Stimulated activated CD4-positive, alpha-beta T cell treated with anti-CD3 and anti-CD28 coated beads, Interleukin-1b, Interleukin-23, amount 100 ng/mL, for 1 hour (primary cell): ENCODE measurements at places on chromosomes 1 and 21.

DNA sequence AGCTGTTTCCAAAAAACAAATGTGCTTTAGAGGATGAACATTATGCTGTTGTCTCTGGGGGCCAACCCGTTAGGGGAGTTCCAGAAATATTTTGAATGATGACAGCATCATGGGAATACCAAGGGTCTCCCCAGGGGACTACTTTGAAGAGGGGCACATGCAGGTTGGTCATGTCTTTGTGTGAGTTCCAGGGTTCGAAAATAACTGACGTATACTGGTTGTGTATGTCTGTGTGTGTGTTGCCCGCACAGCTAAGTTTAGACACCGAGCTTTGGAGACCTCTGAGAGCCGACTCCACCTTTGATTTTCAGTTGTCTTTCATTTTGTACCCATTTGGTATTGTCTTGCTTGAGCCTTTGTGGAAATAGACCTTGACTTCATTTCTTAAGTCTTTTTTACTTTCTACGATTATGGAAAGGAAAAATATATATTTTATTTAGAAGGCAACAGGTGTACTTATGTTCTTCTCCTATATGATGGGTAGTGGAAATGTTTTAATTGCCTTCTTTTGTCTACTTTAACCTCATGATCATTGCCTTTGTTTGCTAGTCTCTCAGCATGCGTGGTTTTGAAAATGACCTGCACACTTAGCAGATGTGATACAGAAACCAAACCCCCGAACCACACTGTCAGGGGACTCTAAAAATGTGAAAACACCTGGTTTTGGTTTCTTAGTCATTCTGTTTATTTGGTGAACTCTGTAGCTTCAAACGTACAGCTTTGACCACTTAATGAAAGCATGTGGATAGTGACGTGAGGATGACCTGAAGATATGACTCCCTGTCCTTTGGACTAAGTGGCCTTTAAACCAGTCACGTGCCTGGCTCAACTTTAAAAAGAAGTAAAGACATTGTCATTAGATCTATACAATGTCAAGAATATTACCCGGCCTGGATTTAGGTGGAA, 56.5 kb downstream of the GALNT2 start:
- DNase-seq: no peak

- no peak for DNase-seq
Observed at GRCh38 chr1:7970246-7970645, 8.7 kb downstream of the PARK7 start.

DNA sequence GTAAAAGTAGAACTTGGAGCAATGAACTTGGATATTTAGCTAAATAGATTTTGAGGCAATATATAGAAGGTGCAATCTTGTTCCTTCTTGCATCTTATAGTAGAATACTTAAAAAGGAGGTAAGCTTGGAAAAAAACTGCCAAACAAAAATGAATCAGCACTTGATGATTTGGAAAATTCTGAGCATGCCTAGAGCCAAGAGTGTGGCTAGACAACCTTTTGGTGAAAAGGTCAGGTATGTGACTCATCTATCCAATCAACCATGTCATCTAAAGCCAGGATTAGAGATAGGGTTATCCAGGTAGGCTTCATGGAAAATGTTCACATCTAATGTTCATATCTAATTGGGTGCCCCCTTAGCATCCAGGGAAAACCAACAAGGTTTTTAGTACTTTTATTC, 515.0 kb downstream of the COL11A1 start:
- DNase-seq: no peak

DNA sequence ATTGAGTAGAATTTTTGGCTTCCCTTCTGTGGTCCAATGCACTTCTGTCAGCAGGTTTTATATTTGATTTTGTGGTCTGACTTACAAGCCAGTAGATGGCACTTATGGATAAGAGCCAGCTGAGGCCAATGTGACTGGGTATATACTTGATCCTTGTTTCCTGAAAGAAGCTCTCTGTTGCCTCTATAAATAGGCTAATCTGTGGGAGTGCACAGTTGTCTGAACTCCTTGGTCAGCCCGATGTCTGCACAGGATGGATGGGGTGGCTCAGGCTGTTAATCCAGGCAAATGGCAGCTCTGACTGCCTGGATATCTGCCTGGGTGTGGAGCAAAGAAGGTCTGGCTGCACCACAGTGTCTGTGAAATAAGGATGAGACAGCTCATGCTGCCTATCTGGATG, 1183.7 kb upstream of the PRMT6 start:
- DNase-seq: no peak

- no peak for DNase-seq
Observed at GRCh38 chr1:108845991-108846390, 10.9 kb downstream of the AKNAD1 start.

GRCh38 chr1:89812992-89813391, 7.8 kb upstream of the LRRC8D start:
- no peak for DNase-seq

GRCh38 chr1:92441697-92442342, 44.9 kb downstream of the GFI1 start:
- no peak for DNase-seq

DNA sequence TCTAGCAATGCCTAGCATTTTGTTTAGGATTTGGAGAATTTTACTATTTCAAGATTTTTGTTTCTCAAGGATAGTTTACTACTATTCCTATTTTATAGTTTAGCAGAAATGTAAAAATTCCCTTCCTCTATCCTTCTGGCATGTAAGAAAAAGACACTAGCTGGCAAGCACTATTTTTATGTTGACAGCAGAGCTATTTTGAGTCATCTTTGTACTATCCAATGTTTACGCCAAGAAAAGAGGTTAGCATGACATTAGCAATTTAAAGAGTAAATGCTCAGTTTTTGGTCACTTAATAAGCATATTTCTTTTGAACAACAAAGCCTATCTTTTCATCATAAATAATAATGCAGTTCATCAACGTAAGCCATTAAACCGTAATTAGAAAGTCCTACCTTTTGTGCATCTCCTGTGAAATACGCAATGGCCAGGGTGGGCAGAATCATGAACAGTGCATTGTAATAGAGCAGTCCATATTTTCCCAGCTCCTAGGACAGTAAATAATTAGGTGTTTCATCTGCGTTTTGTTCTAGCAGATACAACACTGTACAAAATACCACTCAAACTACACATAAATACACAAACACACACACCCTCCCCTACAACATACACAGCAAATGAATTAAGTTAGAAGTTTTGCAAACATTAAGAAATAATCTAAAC, 12.0 kb downstream of the SLC35D1 start:
- DNase-seq: no peak

DNA sequence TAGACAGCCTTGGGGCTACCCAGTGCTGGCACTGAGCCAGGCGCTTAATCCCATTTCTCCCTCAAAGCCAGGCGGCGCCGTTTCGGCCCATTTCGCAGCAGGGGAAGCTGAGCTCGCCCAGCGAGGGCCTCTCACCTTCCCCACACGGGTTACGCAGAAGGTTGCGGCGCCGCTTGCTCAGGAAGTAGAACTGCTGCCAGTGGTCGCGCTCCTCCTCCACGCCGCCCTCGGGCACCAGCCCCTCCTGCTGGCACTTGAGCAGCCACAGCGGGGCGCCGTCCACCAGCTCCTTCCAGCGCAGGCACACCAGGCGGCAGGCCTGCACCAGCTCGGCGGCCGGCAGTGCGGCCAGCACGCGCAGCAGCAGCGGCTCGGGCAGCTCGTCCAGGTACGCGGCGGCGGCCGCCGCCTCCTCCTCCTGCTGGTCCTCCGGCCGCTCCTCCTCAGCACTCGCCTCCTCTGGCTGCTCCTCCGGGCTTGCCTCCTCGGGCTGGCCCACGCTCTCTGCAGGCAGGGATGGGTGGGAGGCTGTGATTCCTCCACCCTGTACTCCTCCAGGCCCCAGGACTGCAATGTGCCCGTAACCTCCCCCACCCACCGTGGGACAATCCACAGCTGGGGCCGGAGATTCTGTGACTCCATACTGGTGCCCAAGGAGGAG, 3.8 kb downstream of the FBXO2 start:
- DNase-seq: peak; percentile 50

GRCh38 chr1:28249013-28249865, 10.1 kb upstream of the SESN2 start:
- DNase-seq: no peak

GRCh38 chr1:160451119-160451858, 50.9 kb downstream of the VANGL2 start:
- DNase-seq: no peak

DNA sequence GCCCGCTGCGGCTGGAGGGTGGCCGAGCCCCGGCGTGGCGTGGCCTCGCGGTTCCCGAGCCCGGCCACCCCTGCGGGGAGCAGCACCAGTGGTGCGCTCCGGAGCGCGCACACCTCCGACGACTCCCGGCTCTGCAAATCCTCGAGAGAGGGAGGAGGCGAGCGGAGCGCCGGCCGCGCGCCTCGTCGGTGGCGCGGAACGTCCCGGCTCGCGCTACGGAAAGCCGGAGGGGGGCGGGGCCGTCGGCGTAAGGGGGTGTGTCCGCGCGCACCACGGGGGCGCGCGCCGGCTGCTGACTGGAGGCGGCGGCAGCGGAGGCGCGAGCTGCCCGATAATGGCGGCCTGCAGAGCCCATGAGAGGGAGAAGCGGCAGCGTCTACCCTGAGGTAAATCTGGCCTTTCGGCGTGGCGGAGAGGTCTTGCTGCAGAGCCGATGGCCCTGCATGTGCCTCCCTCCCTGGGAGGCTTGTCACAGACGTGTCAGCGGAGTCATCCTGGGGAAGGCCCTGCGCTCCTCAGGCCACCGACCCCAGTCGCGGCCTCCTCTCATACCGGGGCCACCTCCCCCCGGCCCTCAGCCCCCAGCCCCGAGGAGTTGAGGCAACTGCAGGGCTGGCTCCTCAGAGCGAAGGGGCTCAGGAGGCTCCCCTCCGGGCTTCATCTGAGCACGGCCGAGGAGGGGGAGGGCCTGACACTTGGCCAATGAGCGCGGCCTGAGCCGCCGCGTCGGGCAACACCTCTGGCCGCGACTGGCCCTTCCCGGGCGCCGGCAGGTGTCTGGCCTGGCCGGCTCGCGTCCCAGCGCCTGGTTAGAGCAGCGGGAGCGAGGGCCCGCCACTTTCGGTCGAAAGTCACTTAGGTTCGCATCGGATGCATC, at the start of gene PDIK1L:
Gene PDIK1L, plus strand, starts transcription at position 295 of the 877 bp plus-strand sequence. CDS start 2,485 bp downstream, outside the sequence.
- peak; percentile 93 for DNase-seq

GRCh38 chr1:19400192-19400611, 85.1 kb downstream of the CAPZB start:
- no peak for DNase-seq

DNA sequence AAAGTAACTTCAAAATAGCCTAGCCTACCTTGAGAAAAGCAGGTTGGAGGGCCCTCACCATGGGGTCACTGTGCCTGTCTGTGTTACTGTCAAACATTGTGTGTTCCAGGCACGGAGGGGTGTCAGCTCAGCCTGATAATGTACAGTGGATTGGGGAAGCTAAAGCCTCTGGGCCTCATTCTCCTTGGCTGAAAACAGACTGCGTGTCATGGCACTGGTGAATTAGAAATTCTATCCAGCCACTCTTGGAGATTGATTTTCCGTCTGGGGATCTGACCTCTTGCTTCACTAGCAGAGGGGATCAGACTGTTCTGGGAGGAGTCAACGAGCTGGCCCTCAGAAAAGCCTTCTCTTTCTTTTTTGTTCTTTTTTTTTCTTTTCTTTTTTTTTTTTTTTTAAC, 123.5 kb upstream of the HOOK1 start:
- no peak for DNase-seq

GRCh38 chr1:97088391-97088790, 366.8 kb downstream of the PTBP2 start:
- DNase-seq: no peak

DNA sequence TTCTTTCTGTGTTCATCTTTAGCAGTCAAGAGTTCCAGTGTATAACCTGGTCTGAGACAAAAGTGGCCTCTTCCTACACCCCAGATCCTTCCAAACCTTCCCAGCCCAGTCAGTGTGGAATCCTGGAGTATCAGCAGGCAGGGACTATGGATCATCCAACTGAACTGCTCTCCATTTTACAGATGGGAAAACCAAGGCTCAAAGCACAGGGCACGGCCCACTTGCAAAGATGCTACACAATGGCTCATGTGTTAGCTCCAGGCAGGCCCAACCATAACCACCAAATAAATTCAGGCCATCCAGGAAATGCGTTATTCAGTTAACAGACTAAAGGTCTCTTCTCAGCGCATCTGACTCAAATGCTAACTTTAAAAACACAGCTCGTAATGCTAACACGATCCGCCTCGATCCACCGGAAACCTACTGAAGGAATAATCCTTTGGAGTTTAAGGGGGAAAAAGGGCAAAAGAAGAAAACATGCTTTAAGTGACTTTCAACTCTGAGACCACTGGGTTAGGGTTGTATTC, 7.1 kb downstream of the GLIS1 start:
- no peak for DNase-seq

- DNase-seq: no peak
Observed at GRCh38 chr21:41008974-41009373, 159.0 kb upstream of the BACE2 start.

DNA sequence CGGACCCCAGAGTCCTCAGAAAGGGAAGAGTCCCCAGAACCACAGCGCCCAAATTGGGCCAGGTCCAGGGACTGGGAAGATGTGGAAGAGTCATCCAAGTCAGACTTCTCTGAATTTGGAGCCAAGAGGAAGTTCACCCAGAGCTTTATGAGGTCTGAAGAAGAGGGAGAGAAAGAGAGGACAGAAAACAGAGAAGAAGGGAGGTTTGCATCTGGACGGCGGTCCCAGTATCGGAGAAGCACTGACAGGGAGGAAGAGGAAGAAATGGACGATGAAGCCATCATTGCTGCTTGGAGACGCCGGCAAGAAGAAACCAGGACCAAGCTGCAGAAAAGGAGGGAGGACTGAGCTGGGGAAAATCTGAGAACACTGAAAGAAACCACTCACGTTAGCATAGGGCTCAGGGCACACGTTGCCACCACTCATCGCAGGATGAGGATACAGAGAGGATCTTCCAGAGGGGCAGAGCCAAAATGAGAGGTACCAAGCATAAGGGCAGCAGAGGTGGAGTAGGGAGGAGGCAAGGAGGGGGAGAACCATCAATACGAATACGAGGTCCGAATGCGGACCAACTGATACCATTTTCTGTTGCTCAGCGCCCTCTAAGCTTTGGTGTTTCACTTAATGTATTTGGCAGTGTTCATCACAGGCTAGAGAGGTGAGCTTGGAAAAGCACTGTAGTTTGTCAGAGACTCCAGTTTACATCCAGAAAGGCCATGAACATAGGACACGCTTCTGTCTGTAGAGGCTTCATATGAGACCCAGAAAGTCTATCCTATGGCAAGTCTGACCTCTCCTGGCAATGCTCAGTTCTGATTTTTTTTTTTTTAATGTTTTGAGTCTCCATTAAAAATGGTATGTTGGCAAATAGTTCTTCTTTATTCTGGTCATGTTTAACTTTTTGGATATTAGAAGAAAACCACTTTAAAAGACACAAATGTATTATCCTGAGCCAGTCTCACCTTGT, 34.7 kb downstream of the STYXL2 start:
- DNase-seq: no peak

- no peak for DNase-seq
Observed at GRCh38 chr1:208160259-208160819, 83.8 kb downstream of the PLXNA2 start.

DNA sequence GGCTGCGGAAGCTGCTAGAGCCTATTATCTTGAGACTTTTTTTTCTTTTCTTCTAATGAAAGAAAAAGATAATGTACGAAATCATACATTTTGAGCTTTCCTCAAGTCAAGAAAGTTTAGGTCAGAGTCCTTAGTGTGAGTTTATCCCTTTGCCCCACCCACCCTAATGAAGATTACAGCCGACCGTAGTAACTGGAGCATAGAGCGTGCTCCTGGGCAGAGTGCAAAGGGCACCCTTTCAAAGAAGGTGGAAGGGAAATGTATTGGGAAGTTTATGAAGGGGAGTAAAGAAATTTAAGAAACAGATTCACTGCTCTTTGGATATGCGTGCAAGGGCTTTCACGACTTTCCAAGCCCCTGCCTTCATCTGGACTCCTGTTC, 17.2 kb downstream of the GNG12 start:
- DNase-seq: no peak

- no peak for DNase-seq
Observed at GRCh38 chr1:156504438-156504813, 3.9 kb upstream of the MEF2D start.

GRCh38 chr1:246450611-246451251, 56.3 kb downstream of the SMYD3 start:
- DNase-seq: no peak
